Calu3 (cell line): ENCODE measurements at places on chromosomes 16 and 17. TPM values are rescaled to one million over a fixed set of nuclear protein-coding genes. Genes with fewer than 3 reads are reported as not detected.

The RND2 gene
- 0.15 and 0.40 TPM in 2 replicates for total RNA-seq

The MSLN gene
- 3.4 and 8.9 TPM in 2 replicates for total RNA-seq

The ACSM3 gene
- total RNA-seq = 49.5 and 65.0 TPM in 2 replicates

The SLC13A5 gene
- 0.71 and 3.1 TPM in 2 replicates for total RNA-seq

The CA4 gene
- 0.78 and 1.1 TPM in 2 replicates for total RNA-seq

The SECTM1 gene
- total RNA-seq = 10.4 and 13.4 TPM in 2 replicates

The KRTAP29-1 gene
- total RNA-seq = not detected in 2 replicates

The ERN1 gene
- total RNA-seq = 16.5 and 17.3 TPM in 2 replicates

The KCNJ2 gene
- total RNA-seq = not detected in 2 replicates

The SERPINF2 gene
- 0.54 and 0.76 TPM in 2 replicates for total RNA-seq

The CLEC19A gene
- total RNA-seq = 0.15 TPM in 1 of 2 replicates, not detected in the other

The DOC2B gene
- 0.24 TPM in 1 of 2 replicates, not detected in the other for total RNA-seq

- DNase-seq = no peak
Measured at GRCh38 chr16:2586241-2586640, 48.4 kb downstream of the PDPK1 start.

DNA sequence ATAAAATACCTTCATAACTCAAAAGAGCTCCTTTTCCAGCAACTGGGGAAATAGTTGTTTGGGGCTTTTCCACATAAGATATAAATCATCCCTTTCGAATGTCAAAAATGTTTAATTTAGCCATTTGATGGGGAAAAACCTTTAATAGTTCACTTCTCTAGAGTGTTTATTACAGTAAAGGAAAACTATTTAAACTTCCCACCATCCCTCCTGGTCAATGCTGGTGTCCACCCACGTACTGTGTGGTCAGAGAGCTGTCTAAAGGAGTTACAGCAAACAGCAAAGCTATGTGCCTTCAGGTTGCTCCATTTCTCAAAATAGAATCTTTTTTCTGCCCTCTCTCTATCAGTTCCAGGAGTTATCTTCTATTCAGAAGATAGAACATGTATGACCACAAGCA lies 33.5 kb downstream of the KANSL1 start:
- DNase-seq = no peak

DNA sequence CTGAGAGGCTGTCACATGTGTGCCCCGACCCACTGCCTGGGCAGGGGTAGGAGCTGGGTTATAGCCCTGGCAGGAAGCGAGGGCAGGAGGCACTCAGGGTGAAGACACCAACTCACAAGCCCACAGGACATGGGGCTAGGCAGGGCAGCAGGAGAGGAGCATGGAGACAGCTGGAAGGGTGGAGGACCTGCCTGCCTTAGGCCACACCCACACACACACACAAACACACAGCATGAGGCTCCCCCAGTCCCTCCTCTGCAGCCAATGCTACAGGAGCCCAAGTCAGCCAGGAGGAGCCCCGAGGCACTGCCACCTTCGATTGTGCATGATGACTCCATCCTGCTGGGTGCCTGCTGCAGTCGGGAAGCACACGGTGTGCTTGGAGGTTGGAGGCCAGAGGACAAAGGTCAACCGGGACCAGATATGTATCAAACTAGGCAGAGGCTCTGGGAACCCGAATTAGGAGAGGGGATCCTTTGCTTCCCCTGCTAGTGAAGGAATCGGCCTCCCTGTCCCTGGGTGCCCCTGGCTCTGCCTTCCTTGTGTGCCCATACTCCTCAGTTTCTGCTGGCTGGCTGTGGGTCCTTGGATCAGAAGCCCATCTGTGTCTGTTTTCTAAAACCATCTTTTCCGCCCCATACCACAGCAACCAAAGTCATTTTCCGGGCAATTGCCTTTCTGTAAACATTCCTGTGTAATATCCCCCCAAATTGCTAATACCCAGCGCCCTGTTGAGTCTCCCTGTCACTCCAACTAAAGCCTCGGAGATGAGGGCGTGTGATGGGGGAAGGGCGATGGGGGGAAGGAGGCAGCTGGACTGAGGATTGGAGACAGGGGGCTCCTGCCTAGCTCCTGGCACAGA lies 20.5 kb downstream of the SRCIN1 start:
- peak; percentile 63 for DNase-seq

DNA sequence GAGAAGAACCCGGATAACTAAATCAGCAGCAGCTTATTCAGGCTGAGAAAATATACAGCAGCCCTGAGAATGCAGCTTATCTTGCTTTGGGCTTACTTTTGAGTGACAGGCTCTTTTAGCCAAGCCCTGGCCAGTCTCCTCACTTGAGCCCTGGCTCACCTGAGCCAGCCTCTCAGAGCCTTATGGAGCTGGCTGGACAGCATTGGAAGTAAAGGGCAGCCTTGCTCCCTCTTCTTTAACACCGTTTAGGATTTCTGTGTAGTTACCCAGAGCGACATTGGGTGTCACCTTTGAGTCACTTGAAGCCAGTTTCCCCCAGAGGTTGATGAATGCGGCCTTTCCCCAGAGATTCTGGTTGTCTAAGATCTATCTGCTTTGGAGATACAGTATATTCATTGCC lies 7.7 kb upstream of the NPIPB2 start:
- DNase-seq = peak; percentile 59

- DNase-seq = no peak
Measured at GRCh38 chr17:67443931-67444595, 67.0 kb downstream of the PITPNC1 start.

DNA sequence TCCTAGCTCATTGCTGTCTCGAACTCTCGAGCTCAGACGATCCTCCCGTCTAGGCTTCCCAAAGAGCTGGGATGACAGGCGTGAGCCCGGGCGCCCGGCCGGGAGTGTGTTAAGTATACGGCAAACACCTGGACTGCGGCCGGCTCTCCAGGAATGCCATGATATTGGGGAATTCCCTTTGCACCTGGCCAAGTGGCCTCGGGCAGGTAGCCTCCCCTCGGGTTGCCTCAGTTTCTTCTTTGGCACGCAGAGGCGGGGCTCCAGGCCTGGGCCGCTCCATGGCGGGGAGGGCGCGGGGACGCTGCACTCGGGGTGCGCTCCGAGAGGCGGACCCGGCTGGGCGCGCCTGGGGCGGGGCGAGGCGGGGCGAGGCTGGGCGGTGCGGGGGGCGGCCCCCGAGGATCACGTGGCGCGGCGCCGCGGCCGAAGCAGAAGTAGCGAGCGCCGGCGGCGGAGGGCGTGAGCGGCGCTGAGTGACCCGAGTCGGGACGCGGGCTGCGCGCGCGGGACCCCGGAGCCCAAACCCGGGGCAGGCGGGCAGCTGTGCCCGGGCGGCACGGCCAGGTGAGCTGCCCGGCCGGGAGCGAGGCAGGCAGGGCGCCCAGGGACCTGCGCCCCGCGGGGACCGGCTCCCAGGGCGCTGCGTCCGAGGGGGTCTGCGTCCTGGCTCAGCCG lies at the start of gene PLCG2:
TSS of gene PLCG2 (plus strand) at position 431 of the 675 bp plus-strand sequence. CDS start 6,699 bp downstream, outside the sequence.
- peak; percentile 91 for DNase-seq

- no peak for DNase-seq
Measured at GRCh38 chr17:41015454-41015853, 6.5 kb upstream of the KRTAP3-1 start.

DNA sequence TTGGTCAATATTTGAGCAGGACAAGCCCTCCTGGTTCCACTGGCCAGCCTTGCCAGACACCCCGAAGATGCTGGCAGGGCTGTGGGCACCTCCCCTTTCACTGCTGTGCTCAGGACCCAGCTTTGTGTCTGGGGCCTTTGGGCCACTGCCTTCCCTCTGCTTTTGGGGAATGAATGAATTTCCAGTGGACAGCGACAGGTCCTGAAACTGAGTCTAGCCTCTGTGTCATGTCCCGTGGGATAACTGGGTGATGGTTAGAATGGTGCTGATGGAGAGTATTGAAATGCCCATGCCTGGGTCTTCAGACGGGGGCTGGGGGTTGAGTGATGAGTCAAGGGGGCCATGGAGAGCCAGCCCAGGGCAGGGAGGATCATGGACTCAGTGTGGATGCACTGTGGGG lies 135.8 kb downstream of the FOXL1 start:
- DNase-seq = no peak

GRCh38 chr16:46775214-46775613 lies 27.1 kb upstream of the MYLK3 start:
- DNase-seq = no peak

DNA sequence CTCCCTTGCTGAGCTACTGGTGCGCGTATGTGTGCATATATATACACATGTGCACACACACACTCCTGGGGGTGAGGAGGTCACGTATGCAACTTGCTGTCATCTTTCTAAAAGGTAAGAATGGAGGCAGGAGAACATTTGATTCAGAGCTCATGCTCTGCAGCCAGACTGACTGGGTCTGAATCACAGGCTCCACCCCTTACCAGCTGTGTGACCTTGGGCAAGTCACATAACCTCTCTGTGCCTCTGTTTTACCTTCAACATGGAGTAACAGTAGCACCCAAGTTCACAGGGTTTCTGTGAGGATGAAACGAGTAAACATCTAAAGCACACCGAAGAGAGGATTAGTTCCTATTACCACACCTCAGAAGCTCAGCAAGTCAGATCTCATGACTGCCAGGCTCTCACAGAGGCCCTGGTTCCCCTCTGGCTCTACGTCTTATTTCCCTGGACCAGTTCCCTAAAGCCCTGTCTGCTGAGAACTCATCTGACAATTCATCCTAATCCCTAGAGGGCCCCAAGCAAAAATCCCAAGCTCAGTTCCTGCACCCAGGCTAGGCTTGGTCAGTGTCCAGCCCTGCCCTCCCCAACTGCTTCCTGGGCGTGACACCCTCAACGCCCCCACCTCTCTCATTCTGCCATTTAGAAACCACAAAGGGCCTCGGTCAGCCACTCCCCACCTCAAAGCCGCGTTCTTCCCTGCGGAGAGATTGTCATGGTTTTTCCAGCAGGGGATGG lies 28.7 kb downstream of the ABR start:
- DNase-seq = no peak

- no peak for DNase-seq
Measured at GRCh38 chr16:81657781-81658180, 121.3 kb upstream of the PLCG2 start.

- DNase-seq = no peak
Measured at GRCh38 chr16:75099075-75099667, 17.4 kb downstream of the LDHD start.

- DNase-seq = no peak
Measured at GRCh38 chr16:48622456-48623303, 12.7 kb upstream of the N4BP1 start.

DNA sequence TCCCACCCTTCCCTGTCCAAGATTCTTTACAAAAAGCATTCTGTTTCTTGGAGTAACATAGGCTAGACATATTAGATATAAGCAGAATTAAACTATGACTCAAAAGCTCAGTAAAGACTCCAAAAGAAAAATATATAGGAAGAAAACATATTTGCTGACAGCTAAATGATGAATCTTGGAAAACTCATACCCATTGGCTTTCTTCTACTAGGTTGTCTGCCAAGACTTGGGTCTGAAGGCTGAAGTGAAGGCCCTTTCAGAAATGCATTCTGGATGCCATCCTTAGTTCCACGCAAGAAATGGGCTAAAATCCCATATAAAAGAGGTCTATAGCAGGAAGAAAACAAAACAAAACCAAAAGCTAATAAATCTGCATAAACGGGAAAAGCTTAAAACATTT lies 15.1 kb downstream of the CEP20 start:
- no peak for DNase-seq

GRCh38 chr17:68613739-68614298 lies 12.7 kb upstream of the FAM20A start:
- DNase-seq = peak; percentile 54

DNA sequence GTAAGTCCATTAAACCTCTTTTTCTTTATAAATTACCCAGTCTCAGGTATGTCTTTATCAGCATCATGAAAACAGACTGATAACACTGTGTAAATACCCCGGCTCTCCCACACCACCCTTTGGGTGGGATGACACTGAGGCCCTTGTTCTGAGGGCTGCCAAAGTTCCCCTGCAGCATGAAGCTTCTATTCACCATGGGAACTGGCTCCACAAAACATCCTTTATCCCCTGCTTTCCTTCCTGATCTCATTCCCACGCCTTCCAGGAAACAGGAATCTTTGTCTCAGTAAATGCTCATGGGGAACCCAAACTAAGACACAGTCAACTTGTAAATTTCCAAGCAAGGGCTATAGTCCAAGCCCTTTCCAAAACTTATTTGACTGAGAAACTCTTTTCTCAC lies 88.4 kb downstream of the ABCC12 start:
- no peak for DNase-seq

- DNase-seq = no peak
Measured at GRCh38 chr16:70437017-70437581, 1.8 kb downstream of the ST3GAL2 start.

- peak; percentile 21 for DNase-seq
Measured at GRCh38 chr16:23155445-23156049, 6.3 kb upstream of the USP31 start.

GRCh38 chr16:75288596-75289120 lies 37.2 kb upstream of the BCAR1 start:
- DNase-seq = no peak
